ENCODE measurements at places on chromosomes 1 and 21.

DNA sequence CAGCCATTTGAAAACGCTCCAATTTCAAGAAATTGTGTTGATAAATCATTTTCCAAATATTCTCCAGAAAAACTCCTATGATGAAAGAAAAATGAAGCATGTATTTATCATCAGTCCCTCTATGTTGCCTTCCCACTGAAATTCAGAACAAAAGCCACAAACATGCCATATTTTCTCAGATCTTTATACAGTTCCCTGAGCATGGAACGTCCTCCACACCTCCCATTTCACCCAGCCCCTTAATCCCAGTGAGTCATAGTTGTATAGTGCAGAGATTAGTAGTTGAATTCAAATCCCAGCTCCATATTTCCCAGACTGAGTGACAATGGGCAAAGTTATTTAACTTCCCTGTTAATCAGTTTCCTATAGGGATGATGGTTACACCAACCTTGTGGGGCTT, 20.6 kb upstream of the NPL start:
- DNase-seq = no peak

DNA sequence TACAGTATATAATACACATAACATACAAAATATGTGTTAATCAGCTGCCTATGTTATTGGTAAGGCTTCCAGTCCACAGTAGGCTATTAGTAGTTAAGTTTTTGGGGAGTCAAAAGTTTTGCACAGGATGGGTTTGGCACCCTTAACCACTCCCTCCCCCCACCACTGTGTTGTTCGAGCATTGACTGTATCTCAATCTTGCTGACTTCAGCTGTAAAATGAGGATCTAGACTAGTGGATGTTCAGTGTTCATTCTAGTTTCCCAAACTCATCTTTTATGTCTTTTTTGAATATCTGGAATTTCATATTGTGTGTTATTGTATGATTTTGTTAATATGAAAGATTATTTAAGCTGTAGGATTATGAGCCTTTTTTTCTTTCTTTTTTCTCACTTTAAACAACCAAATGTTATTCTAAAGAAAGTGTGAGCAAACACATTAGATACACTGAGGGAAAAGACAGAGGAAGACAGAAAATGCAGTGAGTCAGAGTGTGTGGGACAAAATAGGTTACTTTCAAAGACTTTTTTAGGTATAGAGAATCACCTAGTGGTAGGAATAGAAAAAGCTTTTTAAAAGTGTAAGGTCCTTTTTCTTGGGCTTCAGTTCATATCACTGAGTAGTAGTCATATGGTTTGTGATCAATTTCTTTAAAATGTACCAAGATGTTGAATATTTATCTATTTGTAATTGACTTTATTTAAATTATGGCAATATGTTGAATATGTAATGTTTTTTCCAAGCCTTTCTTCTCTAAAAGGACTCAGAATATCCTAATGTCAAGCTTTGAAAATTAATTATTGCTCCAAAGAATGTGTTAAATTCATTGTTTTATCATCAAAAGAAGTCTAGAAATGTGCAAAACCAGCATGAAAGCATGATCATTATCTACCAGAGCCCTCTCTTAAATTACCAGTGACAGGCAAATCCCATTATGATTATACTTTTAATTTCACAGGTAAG, 17.9 kb upstream of the CENPF start:
- peak; percentile 68 for DNase-seq

GRCh38 chr1:205630241-205630640, 1.6 kb downstream of the ELK4 start:
- DNase-seq = no peak

- DNase-seq = no peak
Observed at GRCh38 chr1:214107322-214108096, 119.7 kb downstream of the PROX1 start.

GRCh38 chr1:39907528-39908453, 6.1 kb upstream of the MYCL start:
- DNase-seq = no peak

- DNase-seq = no peak
Observed at GRCh38 chr21:38984982-38985567, 179.3 kb downstream of the ETS2 start.

DNA sequence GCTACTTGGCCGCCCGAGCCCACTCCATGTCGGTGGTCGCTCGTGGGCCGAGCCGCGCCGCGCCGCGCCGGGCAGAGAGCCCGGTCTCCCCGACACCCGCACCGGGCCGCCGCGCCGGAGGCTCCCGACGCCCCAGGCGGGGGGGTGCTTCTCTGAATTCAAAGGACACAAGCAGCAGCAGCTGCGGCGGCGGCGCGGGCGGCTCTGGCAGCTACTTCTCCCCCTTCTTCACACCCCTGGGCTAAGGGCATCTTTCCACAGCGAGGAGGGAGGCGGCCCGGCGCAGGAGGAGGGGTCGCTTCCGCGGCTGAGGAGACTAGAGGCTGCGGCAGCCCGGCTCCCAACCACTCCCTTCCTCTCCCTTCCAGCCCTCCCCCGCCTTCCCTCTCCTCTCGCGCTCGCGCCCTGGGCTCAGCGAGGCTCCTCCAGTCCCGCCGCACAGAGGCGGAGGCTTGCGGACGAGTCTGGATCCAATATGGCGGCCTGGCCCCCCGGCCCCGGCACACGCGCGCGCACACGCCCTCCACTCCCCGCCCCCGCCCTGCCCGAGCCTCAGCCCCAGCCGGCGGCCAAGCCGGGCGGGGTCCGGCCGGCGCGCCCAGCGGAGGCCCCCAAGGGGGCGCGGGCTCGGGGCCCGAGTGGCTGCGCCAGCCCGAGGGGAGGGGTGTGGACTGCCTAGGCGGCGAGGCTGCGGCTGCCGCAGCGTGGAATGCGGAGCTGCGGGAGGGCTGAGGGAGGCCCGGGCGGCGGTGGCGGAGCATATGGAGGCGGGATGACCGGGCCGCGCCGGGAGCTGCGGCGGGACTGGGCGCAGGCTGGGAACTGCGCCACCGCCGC, at the start of gene CDC42BPA:
Gene CDC42BPA, minus strand, starts transcription at position 477 of the 837 bp plus-strand sequence. CDS start 1,310 bp downstream, outside the sequence.
- peak; percentile 84 for DNase-seq

DNA sequence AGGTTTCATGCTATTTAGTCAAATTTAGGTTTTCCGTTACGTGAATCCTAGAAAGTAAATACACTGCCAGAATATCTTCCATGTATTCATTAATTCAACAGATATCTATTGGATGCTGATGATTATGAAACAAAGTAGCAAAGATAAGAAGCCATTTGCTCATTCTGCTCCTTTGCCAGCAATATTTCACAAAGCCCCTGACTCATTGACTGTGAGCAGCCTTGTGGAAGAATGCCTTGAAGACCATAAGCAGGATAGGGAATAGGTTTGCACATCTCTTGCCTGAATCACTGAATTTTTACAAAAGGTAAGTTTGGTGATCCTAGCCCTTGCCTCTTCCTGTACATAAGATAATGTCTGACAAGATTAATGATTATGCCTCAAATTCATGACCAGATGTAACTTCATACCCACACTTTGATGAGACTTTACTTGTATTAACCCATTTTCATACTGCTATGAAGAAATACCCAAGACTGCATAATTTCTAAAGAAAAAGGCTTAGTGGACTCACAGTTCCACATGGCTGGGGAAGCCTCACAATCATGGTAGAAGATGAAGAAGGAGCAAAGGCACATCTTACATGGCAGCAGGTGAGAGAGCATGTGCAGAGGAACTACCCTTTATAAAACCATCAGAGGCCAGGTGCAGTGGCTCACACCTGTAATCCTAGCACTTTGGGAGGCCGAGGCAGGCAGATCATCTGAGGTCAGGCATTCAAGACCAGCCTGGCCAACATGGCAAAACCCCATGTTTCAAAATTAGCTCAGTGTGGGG, 1.6 kb upstream of the PIGK start:
- no peak for DNase-seq

DNA sequence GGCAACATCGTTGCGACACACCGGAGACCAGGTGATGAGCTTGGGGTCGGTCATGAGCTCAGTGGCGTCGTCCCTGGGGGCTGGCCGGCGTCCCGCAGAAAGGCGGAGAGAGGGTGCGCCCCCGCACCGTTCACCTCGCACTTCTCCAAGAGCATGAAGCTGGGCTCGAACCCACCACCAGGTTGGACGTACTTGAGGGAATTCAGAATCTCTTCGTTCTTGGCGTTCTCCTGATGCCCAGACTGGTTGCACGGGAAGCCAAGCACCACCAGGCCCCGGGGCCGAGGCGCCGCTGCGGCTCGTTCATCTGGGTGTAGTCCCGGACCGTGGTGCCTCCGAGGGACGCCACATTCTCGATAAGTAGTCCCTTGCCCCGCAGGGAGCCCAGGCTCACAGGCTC, 176.6 kb upstream of the ADAMTS5 start:
- DNase-seq = no peak

DNA sequence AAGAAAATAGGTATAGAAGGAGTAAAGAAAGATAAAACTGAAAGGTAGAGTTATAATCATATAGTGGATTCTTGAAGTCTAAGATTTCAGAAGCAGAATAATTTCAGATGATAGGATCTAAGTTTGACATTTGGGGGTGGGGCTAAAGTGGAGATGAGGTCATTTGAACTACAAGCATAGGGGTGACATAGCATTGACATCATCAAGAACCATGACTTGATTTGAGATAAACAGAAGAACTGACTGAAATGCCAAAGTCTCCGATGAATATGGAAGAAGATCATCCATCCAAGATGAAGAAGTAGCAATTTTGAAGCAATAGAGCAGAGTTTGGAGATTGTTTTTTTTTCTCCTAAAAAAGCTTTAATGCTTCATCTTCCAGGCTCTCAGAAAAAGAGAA, 122.3 kb downstream of the MACF1 start:
- DNase-seq = no peak

DNA sequence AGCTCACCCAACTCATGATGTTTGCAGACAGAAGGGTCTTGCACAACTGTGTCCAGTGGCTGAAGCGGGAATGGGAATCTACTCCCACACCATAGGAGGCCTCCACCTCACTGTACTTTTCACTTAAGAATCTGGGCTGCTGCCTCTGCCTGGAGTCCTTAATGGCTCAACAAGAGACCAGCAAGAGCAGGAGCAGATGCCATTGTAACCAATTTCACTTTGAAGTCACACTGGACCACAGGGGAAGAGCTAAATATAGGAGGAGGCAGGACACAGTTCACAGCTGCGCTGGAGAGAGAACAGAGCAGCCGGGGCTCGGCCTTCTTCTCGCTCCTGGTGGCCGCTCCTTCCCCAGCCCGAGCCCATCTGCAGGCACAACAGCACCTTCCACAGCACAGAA, 120.4 kb downstream of the SIPA1L2 start:
- no peak for DNase-seq

Data from NCI-H2171 treated with DMSO at 0.1 percent for 48 hours (cell line).